Activated CD8-positive, alpha-beta T cell treated with anti-CD3 and anti-CD28 coated beads for 36 hours (primary cell): ENCODE measurements at places on chromosomes 11 and 22. TPM values are rescaled to one million over a fixed set of nuclear protein-coding genes. Genes with fewer than 3 reads are reported as not detected.

DNA sequence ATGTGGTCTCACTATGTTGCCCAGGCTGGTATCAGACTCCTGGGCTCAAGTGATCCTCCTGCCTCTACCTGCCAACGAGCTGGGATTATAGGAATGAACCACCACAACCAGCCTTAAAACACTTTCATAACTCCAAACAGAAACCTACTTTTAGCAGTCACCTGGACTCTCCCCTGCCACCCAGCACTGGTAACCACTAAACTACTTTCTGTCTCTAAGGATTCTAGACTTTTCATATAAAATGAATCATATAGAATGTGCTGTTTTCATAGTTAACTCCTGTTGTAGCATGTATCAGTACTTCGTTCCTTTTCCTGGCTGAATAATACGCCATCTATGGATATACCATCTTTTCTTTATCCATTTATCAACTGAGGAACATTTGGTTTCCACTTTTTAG is 29.4 kb upstream of the PISD start:
- H3K27ac ChIP-seq, result peak overlapping the region; percentile 25
- H3K27me3 ChIP-seq, result no peaks in the 10 kb centered on the region
- H3K4me3 ChIP-seq, result no peak overlapping the region
- no peak for DNase-seq
- H3K4me1 ChIP-seq, result peaks cover 19% of the 10 kb centered on the region
- H3K36me3 ChIP-seq, result peaks cover 37% of the 10 kb centered on the region

DNA sequence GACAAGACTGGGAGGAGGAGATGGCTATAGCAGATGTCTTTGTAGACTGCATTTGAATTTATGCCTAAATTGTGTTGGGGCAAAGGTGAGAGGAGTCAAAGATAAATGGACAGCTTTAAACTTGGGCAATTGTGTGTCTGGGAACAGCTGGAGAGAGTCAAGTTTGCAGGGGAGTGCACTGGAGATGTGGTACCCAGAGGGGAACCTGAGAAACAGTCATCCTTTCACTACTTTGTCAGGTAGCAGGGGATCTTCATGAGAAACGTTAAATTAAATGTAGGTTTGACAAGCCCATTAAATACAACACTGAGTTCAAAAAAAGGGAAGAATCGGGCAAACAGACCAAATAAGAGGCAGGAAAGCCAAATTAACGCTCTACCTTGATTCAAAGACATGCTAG is 277.7 kb downstream of the OPCML start:
- H3K27ac ChIP-seq, result no peak overlapping the region
- no peak for DNase-seq
- H3K4me1 ChIP-seq, result no peaks in the 10 kb centered on the region
- H3K36me3 ChIP-seq, result no peaks in the 10 kb centered on the region

DNA sequence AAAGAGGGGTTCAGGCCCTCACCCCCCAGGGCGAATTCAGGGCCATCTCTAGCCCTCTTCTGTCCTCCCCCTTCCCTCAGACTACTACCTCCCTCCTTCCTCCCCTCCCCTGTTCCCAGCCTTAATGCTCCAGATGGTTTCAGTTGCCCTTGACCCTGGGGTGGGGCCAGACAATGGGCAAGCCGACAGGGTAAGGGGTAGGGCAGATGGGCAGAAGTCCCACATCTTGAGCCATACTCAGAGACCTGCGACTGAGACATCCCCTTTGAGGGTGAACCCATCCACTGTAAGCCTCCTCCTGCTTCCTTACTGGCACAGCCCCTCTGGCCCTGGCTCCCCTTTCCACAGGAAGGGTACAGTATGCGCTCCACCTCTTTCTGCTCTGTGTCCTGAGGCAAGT is 1.9 kb downstream of the RHBDD3 start:
- H3K36me3 ChIP-seq, result peaks cover 35% of the 10 kb centered on the region
- H3K4me3 ChIP-seq, result peak overlapping the region; percentile 85
- H3K4me1 ChIP-seq, result peaks cover 20% of the 10 kb centered on the region

GRCh38 chr11:12174128-12174476 is 63.7 kb downstream of the MICAL2 start:
- H3K27me3 ChIP-seq, result no peaks in the 10 kb centered on the region
- DNase-seq, result peak; percentile 35
- H3K27ac ChIP-seq, result peak overlapping the region; percentile 99
- H3K36me3 ChIP-seq, result peaks cover 43% of the 10 kb centered on the region
- H3K4me3 ChIP-seq, result peak overlapping the region; percentile 54
- H3K4me1 ChIP-seq, result peaks cover 64% of the 10 kb centered on the region

The RAPSN gene
- 0.81 TPM for total RNA-seq

The FGF19 gene
- total RNA-seq, result not detected
